ENCODE measurements at places on chromosomes 12 and 14. TPM values are rescaled to one million over a fixed set of nuclear protein-coding genes. Genes with fewer than 3 reads are reported as not detected.

GRCh38 chr12:32885831-32886230 is 10.7 kb downstream of the PKP2 start:
- no peak overlapping the region for H3K27ac ChIP-seq
- no peaks in the 10 kb centered on the region for H3K36me3 ChIP-seq

DNA sequence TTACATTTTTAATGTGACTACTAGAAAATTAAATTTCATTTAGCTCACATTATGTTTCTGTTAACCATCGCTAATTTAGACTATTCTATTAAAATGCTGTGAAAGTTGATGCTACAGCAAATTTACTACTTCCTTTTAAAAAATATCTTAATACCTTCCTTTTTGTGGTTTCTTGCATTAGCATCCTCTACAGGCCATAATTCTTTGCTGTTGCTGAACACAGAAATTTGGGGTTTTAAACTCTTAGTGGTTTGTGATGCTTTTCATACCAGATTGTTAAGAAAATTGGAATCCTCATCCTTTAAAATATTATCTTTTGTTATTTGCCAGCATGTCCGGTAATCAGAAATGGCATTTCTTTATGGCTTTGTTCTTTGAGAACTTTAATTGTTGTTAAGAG is 18.1 kb downstream of the WNK1 start:
- H3K27me3 ChIP-seq, result no peaks in the 10 kb centered on the region
- peaks cover 2% of the 10 kb centered on the region for H3K36me3 ChIP-seq
- H3K27ac ChIP-seq, result no peak overlapping the region

DNA sequence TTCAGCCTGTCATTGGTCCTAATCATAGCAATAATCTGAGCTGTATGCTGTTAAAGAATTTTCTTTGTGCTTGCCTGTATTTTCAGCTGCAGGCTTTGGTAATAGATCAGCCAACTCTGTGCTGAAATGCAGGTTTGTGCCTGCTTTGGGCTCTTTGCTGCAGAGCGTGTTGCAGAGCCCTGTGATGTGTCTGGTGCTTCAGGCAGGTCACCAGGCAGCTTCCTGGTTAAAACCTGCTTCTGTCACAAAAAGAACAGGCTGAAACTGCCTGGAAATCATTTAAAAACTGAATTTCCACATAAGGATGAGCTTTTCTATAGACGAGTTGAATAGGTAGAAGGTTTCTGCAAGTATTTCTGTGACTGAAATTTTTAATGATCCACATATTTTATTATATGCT is 3.1 kb downstream of the DIP2B start:
- H3K27ac ChIP-seq, result no peak overlapping the region
- peaks cover under 1% of the 10 kb centered on the region for H3K36me3 ChIP-seq
- no peak for DNase-seq
- H3K4me1 ChIP-seq, result peaks cover 4% of the 10 kb centered on the region
- H3K4me3 ChIP-seq, result no peak overlapping the region

DNA sequence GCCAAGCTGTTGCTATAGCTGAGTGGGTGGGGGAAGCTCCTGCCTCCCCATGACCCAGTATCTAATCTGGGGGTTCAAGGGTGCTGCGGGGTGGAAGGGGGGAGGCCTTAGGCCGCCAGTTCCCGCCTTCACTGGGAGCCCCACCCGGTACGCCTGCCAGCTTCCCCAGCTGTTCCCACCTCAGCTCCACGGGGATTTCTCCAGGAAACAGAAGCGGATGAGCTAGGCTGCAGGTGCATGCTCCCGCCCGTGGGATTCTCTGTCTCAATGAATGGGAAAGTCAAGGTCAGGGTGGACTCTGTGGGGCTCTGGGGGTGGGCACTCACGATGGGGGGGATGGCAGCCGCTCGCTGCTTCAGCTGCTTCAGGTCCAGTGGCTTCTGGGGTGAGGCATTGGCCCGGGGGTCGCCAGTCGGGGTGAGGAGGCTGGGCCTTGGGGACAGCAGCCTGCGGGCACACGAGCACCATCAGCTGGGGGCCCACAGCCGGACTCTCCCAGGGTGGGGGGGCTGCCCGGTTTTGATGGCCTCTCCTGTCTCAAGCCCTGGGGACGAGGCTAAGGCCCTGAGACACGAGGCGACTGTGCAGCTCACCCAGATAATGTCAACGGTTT is 68.6 kb downstream of the RFLNA start:
- no peak overlapping the region for H3K4me3 ChIP-seq
- H3K4me1 ChIP-seq, result peaks cover 8% of the 10 kb centered on the region
- no peak for DNase-seq
- H3K27ac ChIP-seq, result no peak overlapping the region

GRCh38 chr14:50354527-50354926 is 42.2 kb downstream of the CDKL1 start:
- no peak for DNase-seq
- no peaks in the 10 kb centered on the region for H3K36me3 ChIP-seq
- H3K4me3 ChIP-seq, result no peak overlapping the region
- peaks cover 15% of the 10 kb centered on the region for H3K4me1 ChIP-seq
- H3K27ac ChIP-seq, result no peak overlapping the region
- no peaks in the 10 kb centered on the region for H3K27me3 ChIP-seq

- DNase-seq, result no peak
- H3K4me3 ChIP-seq, result no peak overlapping the region
- H3K27ac ChIP-seq, result no peak overlapping the region
- H3K4me1 ChIP-seq, result no peaks in the 10 kb centered on the region
- no peaks in the 10 kb centered on the region for H3K36me3 ChIP-seq
- peaks cover 6% of the 10 kb centered on the region for H3K27me3 ChIP-seq
Observed at GRCh38 chr14:104602933-104603325, 1.6 kb downstream of the TMEM179 start.

DNA sequence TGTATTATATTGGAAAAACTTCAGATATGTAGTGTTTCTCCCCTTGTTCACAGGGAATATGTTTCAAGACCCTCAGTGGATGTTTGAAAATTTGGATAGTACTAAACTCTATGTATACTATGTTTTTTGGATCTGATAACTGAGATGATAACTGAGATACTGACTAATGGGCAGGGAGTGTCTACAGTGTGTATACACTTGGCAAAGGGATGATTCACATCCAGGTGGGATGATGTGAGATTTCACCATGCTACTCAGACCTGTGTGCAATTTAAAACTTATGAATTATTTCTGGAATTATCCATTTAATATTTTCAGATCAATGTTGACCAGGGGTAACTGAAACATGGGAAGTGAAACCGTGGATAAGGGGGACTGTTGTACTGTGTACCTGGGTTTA is 13.8 kb downstream of the RAD51B start:
- DNase-seq, result no peak
- 0 out of 2 replicates have a peak, but pooled peaks cover 1% of the 10 kb centered on the region for H3K36me3 ChIP-seq
- H3K4me1 ChIP-seq, result no peaks in the 10 kb centered on the region
- no peak overlapping the region for H3K4me3 ChIP-seq

DNA sequence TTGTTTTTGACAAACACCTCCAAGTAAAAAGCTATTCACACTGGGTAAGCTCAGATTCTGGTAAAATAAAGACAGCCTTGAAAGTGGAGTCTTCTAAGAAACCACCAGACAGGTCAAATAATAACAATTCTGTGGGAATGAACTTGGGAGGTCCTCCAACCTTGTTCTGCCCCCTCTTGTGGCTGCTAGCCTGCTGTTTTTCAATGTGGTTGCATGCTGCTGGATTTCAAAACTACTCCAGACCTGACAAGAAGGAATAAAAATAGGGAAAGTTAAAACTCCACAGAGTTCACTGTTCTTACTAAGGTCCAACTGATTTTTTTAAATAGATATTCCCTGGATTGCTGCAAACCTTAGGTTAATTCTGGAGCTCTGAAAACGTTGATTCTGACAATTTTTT is 32.2 kb upstream of the RIN3 start:
- no peak overlapping the region for H3K4me3 ChIP-seq
- no peaks in the 10 kb centered on the region for H3K4me1 ChIP-seq
- no peaks in the 10 kb centered on the region for H3K27me3 ChIP-seq

GRCh38 chr14:44154874-44155273 is 352.2 kb downstream of the FSCB start:
- H3K36me3 ChIP-seq, result no peaks in the 10 kb centered on the region
- H3K27me3 ChIP-seq, result no peaks in the 10 kb centered on the region
- no peaks in the 10 kb centered on the region for H3K4me1 ChIP-seq
- H3K4me3 ChIP-seq, result no peak overlapping the region
- no peak overlapping the region for H3K27ac ChIP-seq

GRCh38 chr14:102227184-102227964 is 77.6 kb downstream of the MOK start:
- H3K4me3 ChIP-seq, result no peak overlapping the region
- H3K36me3 ChIP-seq, result no peaks in the 10 kb centered on the region
- H3K4me1 ChIP-seq, result peaks cover 6% of the 10 kb centered on the region
- no peak overlapping the region for H3K27ac ChIP-seq
- DNase-seq, result no peak
- H3K27me3 ChIP-seq, result no peaks in the 10 kb centered on the region

Gene C1QL4
- total RNA-seq, result 1.7 TPM

Gene MMP14
- 98.7 TPM for total RNA-seq

Gene SOX5
- 13.7 TPM for total RNA-seq

Gene NEUROD4
- not detected for total RNA-seq
